ENCODE measurements at places on chromosomes 6 and 20. TPM values are rescaled to one million over a fixed set of nuclear protein-coding genes. Genes with fewer than 3 reads are reported as not detected.

DNA sequence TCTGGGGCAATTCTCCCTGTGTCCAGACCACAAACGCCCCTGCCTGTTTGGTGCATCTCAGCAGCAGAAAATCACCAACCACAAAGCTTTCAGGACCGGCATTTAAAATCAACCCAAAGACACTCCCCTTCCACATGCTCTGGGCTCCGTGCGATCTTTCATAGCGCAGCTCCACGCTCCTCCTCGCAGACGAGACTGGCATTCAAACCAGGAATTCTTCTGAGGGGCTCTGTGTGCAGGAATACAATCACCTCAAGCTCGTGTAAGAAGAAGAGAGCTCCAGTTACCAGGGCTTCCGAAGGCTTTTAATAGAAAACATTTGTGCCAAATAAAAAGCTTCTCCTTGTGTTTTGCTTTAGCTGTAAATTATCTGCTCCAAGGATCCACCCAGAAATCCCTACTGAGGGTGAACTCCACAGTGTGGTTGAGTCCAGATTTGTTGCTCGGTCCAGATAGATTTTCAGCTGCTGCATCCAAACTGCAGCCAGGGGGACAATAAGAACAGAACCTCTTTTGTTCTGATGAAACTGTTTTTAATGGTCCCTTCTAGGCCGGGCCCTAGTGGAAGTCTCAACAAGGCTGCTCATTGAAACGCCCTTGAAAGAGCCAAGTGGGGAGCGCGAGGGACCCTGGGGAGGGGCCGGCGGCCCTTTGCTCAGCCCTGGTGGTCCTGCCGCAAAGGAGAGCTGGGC lies 16.4 kb upstream of the BMP7 start:
- H3K27me3 ChIP-seq: no peaks in the 10 kb centered on the region
- H3K27ac ChIP-seq: no peak overlapping the region
- no peak overlapping the region for H3K4me3 ChIP-seq
- H3K4me1 ChIP-seq: no peaks in the 10 kb centered on the region
- H3K36me3 ChIP-seq: no peaks in the 10 kb centered on the region
- DNase-seq: no peak

DNA sequence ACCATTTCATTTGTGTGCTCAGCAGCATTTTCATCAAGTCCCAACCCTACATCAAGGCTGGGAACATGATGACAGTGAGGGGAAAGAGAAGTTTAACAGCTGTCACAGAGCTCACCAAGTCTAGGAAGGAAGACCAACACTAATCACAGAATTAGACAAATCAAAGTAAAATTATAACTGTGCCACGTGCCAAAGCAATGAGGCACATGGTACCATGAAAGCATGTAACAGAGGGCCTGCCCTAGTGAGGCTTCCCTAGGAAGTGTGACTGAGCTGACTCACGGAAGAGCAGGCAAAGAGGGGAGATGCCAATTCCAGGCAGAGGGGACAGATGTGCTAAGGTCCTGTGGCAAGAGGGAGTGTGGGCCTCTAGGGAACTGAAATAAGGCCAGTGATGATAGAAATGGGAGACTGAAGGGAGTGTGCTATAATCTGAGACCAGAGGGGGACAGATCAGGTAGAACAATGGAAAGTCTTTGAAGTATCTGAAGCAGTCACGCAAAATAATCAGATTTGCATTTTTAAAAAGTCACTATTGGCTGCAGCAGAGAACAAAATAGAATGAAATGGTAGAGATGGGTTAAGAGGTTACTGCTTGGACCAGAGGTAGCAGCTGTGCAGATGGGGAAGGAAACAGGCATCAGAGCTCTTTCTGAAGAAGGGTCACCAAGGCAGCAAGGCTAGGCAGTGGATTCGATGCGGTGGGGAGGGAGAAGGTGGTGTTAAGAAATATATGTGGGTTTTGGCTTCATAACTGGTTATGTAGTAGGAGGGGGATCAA lies 86.8 kb downstream of the GPR6 start:
- H3K4me1 ChIP-seq: no peaks in the 10 kb centered on the region
- no peak overlapping the region for H3K4me3 ChIP-seq
- no peaks in the 10 kb centered on the region for H3K36me3 ChIP-seq
- no peak for DNase-seq

DNA sequence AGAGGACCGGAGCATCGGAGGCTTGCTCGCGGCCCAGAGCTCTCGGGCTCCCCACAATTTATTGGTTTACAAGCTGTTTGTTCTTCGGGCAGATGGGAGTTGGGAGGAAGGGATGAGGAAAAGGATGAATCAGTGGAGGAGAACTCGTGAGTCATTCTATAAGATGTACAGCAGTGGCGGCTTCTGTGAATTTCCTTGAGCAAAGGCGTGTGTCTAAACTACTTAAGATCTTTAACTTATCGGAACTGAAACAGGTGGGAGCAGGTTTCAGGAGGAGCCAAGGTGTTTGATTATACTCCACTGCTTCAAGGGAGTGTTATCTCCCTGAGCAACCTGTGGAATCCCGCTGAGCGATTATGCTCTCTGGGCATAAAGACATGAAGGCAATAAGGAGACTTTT lies 50.5 kb upstream of the IBTK start:
- H3K4me3 ChIP-seq: no peak overlapping the region
- no peak overlapping the region for H3K27ac ChIP-seq
- no peaks in the 10 kb centered on the region for H3K4me1 ChIP-seq
- no peaks in the 10 kb centered on the region for H3K27me3 ChIP-seq
- no peaks in the 10 kb centered on the region for H3K36me3 ChIP-seq
- DNase-seq: no peak

GRCh38 chr6:7087491-7087979 lies 20.2 kb upstream of the RREB1 start:
- H3K4me1 ChIP-seq: no peaks in the 10 kb centered on the region
- H3K27me3 ChIP-seq: no peaks in the 10 kb centered on the region
- no peaks in the 10 kb centered on the region for H3K36me3 ChIP-seq
- no peak overlapping the region for H3K27ac ChIP-seq
- no peak overlapping the region for H3K4me3 ChIP-seq
- no peak for DNase-seq

DNA sequence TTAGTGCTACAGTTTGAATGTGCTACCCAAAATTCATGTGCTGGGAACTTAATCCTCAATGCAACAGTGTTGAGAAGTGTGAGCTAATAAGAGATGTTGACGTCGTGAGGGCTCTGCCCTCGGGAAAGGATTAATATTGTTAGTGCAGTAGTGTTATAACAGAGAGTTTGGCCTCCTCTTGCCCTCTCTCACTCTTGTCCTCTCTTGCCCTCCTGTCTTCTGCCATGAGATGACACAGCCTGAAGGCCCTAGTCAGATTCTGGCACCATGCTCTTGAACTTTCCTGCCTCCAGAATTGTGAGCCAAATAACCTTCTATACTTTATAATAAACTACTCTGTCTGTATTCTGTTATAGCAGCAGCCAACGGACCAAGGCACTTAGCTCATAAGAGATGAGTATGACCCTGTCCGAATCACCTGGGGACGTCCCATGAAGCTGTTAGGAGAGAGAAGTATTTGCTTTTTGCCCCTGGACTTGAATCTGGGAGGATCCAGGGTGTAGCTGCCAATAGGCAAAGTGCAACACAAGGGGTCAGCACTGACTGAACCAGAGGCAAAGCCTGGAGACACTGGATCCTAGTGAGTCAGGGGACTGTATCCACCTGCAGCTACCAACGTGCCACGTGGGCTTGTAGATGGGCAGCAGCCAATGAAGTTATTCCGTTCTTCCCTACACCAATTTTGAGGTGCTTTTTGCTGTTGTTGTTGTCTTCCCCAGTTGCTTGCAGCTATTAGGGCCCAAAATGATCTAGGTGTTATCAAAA lies 233.7 kb downstream of the THBS2 start:
- no peak for DNase-seq
- H3K27ac ChIP-seq: no peak overlapping the region
- H3K36me3 ChIP-seq: no peaks in the 10 kb centered on the region
- no peak overlapping the region for H3K4me3 ChIP-seq

The APOM gene
- 0.42 TPM for total RNA-seq

GRCh38 chr6:5981126-5982026 lies 25.3 kb downstream of the NRN1 start:
- H3K4me1 ChIP-seq: no peaks in the 10 kb centered on the region
- H3K27ac ChIP-seq: no peak overlapping the region
- H3K4me3 ChIP-seq: no peak overlapping the region

DNA sequence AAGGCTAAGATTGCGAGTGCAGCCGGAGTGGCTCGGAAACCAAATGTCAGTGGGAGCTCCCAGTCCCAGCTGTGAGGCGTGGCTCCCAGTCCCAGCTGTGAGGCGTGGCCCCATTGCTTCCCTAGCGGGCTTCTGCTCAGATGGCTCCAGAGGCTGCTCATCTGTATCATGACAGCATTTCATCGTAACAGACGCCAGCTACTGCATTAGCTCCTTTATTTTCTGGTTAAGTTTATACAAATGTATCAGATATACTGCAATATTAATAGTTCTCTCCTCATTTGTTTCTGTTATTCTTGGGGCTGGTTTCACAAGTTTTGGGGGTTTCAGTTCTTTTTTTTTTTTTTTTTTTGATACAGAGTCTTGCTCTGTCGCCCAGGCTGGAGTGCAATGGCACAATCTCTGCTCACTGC lies 34.7 kb upstream of the TBXT start:
- H3K36me3 ChIP-seq: no peaks in the 10 kb centered on the region
- H3K4me3 ChIP-seq: no peak overlapping the region
- no peaks in the 10 kb centered on the region for H3K4me1 ChIP-seq
- no peak overlapping the region for H3K27ac ChIP-seq

GRCh38 chr6:10460096-10460495 lies 45.2 kb upstream of the TFAP2A start:
- H3K4me1 ChIP-seq: no peaks in the 10 kb centered on the region
- no peak for DNase-seq
- H3K4me3 ChIP-seq: no peak overlapping the region

The SLCO4A1 gene
- total RNA-seq: 14.6 TPM

- DNase-seq: no peak
- H3K4me3 ChIP-seq: no peak overlapping the region
- H3K27ac ChIP-seq: no peak overlapping the region
- H3K36me3 ChIP-seq: no peaks in the 10 kb centered on the region
- peaks cover 4% of the 10 kb centered on the region for H3K27me3 ChIP-seq
- H3K4me1 ChIP-seq: no peaks in the 10 kb centered on the region
Observed at GRCh38 chr6:106373502-106374239, 13.2 kb downstream of the CRYBG1 start.

GRCh38 chr20:3930265-3931206 lies 41.3 kb downstream of the PANK2 start:
- no peak overlapping the region for H3K27ac ChIP-seq
- no peak overlapping the region for H3K4me3 ChIP-seq
- no peaks in the 10 kb centered on the region for H3K36me3 ChIP-seq
- DNase-seq: no peak
- H3K4me1 ChIP-seq: peaks cover 10% of the 10 kb centered on the region

DNA sequence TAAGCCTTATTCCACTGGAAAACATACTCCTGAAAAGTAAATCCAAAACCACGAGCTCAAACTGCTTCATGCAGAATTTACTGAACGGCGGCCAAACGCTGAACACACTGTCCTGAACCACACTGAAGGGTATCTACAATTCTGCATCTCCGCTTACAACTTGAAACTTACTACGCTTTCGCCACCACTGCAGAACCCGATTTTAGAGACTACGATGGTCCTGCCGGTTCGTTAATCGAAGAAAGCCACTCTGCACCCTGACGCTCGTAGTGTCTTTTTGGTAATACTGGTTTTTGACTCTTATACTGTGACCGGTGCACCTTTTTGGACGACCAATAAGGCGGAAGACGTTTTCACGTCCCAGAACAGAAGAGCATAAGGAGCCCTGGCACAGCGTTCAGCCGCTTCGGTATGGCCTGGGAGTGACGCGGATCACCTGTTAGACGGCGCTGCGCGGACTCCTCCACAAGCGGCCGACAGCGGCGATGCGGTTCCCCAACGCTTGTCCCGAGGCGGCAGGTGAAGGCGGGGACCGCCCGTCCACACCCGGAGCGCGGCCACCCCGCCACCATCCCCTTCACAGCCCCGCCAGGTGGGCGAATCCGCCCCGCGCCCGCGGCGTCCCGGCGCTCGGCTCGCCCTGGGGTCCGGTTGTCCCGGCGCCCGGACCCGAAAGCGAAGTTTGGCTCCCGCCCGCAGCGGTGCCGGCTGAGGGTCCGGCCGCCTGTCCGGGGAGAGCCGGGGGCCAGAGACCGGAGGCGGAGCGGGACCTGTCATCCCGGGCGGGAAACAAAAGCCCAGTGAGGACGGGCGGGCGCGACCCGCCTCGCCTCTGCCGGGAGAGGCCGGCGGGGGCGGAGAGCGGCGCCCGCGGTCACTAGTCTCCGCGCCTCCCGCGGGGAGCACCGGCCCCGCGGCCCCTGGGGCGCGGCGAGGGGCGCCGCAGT lies 784 bp downstream of the FKBP5 start:
- DNase-seq: peak; percentile 77
- H3K27me3 ChIP-seq: no peaks in the 10 kb centered on the region
- peak overlapping the region; percentile 98 for H3K4me3 ChIP-seq
- peak overlapping the region; percentile 86 for H3K27ac ChIP-seq
- no peaks in the 10 kb centered on the region for H3K36me3 ChIP-seq

DNA sequence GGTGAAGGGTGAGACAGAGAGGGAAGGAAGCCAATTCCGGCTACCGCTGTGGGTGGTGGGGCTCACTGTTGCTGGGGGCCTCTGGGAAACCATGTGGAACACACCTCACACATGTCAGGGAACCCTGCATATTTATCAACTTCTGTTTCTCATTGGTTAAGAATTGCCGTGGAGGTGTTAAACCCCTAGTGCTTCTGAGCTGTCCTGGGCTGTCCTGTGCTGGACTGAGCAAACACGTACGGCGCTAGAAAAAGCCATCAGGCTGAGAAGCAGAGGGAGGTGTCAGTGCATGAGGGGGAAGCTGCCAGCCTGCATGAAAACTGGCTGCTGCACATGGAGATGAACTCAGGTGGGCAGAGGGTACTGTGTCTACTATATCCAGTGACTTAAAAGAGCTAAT lies 103.9 kb upstream of the JAG1 start:
- no peaks in the 10 kb centered on the region for H3K4me1 ChIP-seq
- DNase-seq: no peak
- no peaks in the 10 kb centered on the region for H3K36me3 ChIP-seq

The SPATS1 gene
- not detected for total RNA-seq

DNA sequence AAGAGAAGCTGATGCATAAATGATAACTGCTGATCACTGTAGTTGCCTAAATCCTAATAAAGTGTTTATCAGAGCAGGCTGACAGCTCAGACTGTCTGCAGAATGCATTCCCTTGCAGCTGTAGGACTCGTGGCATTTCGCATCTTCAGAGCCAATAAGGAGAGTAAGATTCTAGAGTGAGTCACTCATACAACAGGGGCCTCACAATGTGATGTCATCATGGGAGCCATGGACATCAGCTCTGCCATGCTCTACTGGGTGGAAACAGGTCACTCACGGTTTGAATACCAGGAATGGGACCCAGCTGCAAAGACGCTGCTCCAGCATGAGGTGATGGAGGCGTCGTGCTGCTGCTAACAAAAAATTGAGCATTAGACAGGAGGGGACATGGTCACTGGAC lies 7.4 kb downstream of the FAM209B start:
- H3K27ac ChIP-seq: no peak overlapping the region
- no peak for DNase-seq
- H3K4me3 ChIP-seq: no peak overlapping the region
- H3K27me3 ChIP-seq: no peaks in the 10 kb centered on the region
- H3K4me1 ChIP-seq: no peaks in the 10 kb centered on the region

The ADGB gene
- total RNA-seq: 0.18 TPM

- DNase-seq: no peak
- H3K4me3 ChIP-seq: no peak overlapping the region
- peaks cover 2% of the 10 kb centered on the region for H3K4me1 ChIP-seq
- H3K27ac ChIP-seq: no peak overlapping the region
Observed at GRCh38 chr6:144259986-144260385, 25.1 kb upstream of the UTRN start.

All from aorta (tissue), 5 donors.